ENCODE measurements at places on chromosomes 11 and 22.

DNA sequence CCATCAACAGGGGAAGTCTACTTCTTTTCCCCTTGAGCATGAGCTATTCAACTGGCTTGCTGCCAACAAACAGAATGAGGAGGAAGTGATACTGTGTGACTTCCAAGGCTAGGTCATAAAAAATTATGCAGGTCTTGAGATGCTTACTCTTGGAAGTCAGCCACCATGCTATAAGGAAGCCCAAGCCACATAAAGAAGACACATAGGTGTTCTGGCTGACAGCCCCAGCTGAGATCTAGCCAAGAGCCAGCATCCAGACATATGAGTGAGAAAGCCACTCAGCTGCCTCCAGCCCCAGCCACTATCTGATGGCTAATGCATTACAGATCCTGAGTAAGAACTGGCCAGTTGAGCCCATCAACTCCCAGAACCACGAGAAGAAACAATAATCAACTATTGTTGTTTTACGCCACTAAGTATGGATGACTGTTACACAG is 31.0 kb upstream of the PPP2R1B start:
- no peak for DNase-seq

- DNase-seq, result no peak
These were observed 572 bp downstream of the ZNF70 start for GRCh38 chr22:23750367-23750713.

DNA sequence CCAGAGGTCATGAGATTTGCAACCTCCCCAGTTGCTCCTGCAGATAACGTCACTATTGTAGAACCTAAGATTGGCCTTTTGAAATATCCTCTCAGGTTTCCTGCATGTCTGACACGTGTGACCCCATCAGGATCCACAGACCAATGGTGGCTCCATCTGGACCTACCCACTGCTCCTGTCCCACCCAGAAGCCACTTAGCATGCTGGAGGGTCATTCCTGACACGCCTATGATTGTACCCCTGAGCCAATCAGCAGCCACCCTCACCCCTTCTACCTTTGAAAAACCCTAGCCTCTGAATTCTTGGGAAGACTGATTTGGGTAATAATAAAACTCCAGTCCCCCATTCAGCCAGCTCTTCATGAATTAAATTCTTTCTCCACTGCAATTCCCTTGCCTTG is 20.1 kb upstream of the NARS2 start:
- no peak for DNase-seq

DNA sequence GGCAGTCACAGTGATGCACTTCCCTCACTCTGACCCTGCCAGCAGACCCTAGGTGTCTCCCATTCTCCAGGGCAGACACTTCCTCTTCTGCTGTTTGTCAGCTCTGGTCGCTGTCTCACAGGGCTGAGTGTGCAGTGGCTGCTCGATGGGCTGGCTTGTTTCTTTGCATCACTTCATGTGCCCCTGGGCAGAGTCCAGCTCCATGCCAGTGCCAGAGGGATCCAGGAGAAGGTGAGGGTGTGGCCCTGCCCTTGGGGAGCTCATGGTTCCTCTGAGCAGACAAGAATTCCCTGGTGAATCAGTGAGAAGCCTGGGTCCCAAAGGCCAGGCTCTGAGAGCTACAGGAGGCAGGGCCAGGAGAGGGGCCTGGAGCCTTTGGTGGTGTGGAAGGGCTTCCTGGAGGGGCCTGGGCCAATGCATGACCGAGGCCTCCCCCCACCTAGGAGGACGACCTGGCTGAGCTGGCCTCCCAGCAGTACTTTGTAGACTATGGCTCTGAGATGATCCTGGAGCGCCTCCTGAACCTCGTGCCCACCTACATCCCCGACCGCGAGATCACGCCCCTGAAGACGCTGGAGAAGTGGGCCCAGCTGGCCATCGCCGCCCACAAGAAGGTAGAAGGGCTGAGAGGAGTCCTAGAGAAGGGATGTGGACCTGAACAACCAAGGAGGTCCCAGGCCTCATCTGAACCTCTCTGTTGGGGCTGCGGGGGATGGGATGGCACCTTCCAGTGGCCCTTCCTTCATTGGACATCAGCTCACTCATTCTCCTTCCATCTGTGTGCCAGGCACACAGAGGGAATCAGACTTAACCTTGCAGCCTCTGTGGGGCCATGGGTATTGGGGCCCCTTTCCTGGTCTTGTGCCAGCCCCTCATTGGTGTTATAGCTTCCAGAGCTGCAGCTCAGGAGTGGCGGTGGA is 66.1 kb downstream of the MYO7A start:
- DNase-seq, result no peak

GRCh38 chr11:27085605-27086004 is 45.0 kb downstream of the BBOX1 start:
- DNase-seq, result no peak

- no peak for DNase-seq
These were observed 3.6 kb downstream of the CLCF1 start for GRCh38 chr11:67369801-67370284.

DNA sequence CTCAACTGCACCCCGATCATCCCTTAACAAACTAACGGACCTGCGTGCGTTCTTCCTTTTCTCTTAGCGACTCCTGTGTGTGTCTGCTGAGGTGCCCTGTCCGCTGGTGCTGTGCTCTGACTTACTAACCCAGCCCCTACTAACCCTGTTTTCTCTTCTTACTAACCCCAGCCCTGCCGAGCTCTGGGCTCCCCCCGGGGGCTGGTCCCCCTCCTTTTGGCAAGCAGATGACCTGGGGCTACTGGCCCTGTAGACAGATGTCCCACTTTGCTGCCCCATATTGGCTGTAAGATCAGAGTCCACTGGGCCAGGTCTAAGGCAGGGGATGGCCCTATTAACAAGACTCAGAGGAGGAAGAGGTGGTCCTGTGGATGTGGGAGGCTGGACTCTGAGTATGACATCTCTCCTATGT is 14.7 kb downstream of the MIAT start:
- DNase-seq, result no peak

- DNase-seq, result no peak
These were observed 11.0 kb downstream of the GATD1 start for GRCh38 chr11:766106-766935.
